Ureter (tissue), 1 donor: ENCODE measurements at places on chromosomes 5 and 9. TPM values are rescaled to one million over a fixed set of nuclear protein-coding genes. Genes with fewer than 3 reads are reported as not detected.

GARIN3 gene
- total RNA-seq, result not detected

FAM153A gene
- 35.5 TPM for total RNA-seq

DNA sequence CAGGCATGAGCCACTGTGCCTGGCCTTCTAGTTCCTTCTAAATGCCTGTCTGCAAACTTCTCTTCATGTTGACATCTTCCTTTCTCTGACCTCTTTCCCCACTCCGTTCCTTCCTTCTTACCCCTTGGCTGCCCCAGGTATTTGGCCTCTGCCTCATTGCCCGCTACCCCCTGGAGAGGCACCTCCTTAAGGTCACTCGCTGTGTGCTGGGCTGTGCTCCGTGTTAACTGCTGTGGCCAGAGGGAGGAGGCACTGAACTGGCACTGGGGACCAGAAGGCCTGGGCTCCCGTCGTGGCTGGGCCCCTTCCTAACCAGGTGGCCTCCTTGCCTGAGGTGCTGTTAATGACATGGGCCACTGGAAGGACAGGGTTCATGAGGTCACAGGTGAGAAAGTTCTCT, 39.4 kb downstream of the LAMC3 start:
- no peak for DNase-seq

FOXD4L5 gene
- total RNA-seq, result 0.21 TPM

RFX3 gene
- total RNA-seq, result 19.2 TPM

SLC6A7 gene
- total RNA-seq, result 0.10 TPM

PCDHA9 gene
- total RNA-seq, result 0.34 TPM

DNA sequence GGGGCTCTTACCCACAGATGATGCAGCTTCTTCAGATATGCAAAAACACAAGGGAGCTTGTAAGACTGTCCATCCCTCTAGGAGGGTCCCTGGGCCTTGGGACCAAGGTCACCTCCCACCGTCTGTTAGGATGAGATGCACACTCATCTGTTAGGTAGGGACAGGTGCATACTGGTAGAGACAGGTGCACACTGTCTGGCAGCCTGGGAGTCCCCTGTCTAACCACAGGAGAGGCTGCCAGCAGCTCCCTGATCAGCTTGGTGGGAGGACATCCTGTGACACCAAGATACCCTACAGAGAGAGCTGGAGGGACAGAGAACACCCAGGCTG, 13.2 kb downstream of the TSPAN17 start:
- no peak for DNase-seq

DNA sequence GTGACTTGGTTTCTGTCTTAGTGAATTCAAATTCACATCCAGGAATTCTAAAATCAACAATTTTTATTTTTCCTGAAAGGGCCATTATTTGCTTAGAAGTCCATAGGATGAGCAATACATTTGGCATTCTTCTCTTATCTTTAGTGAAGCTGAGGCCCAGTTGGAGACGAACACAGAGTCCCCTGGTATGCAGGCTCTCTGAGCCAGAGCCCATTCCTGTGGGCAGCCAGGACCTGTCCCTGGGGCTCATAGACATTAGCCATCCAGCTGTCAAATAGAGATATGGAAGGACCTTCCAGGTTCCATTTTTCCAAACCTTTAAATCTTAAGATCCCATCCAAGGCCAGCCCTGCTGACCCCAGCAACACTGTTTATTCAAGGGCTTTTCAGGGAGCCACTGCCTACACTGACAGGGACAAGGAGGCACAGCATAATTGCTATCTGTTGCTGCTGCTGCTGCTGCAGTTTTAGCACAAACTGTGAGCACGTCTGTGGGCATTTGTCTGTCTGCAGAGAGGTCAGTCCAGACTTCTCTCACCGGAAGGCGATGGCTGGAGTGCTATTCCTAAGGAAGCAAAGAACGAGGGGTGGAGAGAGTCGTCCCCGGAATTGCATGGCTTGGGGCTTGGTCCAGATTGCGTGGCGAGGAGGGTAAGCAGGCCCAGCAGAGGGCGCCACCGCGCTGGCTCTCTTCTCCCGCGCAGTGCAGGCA, 639.0 kb downstream of the CCDC171 start:
- peak; percentile 78 for DNase-seq
